ENCODE measurements at places on chromosomes 5 and 9.

DNA sequence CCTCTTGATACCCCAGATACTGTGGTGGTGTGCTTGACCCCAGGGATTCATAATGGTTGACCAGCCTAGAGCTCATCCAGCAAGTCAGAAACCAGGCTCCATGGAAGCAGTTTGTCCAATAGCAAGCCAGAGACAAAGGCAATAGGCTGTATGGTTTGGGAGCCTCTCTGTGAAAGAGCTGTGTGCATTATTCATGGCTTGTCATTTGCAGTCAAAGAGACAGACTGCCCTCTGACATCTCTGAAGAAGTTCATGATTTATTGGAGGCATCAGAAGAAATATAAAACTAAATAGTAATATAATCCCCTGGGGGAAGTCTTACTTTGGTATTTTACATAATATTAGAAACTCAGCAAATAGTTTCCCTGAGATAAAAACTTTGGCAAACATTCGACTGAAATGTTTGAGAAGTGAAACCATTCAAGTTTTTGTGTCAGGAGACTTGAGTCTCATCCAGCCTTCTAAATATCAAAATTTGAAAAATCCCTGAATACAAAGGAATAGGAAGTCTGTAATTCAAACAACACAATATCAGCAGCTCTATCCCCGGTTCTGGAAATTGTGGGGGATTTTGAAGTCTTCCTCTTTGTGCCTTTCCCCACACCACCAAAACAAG, 250.3 kb downstream of the ZSWIM6 start:
- DNase-seq: no peak

DNA sequence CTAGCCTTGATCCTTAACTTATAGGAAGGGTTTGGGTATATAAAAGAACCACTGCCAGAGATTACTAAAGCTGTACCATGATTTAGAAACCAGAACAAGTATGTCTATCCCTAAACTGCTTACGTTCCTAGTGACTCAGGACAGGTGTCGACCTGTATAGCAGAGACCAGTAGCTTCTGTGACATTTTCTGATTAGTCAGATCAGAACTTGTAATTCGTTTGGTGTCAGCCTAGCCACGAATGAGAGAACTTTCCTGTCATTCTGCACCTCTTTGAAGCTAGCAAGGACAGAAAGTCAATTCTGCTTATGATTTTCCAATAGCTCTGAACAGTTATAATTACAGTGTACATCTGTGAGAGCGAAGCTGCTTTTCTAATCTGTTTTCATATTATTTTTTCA, 39.5 kb downstream of the PRKACG start:
- no peak for DNase-seq

DNA sequence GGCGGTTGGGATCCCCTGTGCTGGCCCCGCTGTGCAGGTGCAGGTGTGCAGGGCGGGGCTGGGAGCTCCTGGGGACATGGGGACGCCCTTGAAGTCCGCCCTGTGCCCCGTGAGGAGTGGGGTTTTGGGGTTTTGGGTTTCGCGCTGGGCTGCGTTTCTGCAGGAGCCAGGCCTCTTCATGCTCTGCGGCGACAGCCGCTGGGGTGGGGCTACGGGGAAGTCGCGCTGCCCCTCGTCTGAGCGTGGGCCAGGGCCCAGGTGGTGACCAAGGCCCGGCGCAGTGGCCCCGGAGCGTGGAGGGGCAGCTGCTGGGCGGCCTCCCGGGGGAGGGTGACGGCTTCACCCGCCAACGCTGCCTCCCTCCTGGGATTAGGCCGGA, 47.8 kb upstream of the IRX4 start:
- DNase-seq: no peak

- no peak for DNase-seq
Measured at GRCh38 chr5:135533794-135534193, 2.0 kb downstream of the NEUROG1 start.

- DNase-seq: peak; percentile 55
Measured at GRCh38 chr9:71796100-71796767, 27.9 kb upstream of the CEMIP2 start.

GRCh38 chr5:157449011-157449723, 10.8 kb upstream of the NIPAL4 start:
- DNase-seq: no peak

- no peak for DNase-seq
Measured at GRCh38 chr5:173869316-173869715, 18.8 kb upstream of the CPEB4 start.

DNA sequence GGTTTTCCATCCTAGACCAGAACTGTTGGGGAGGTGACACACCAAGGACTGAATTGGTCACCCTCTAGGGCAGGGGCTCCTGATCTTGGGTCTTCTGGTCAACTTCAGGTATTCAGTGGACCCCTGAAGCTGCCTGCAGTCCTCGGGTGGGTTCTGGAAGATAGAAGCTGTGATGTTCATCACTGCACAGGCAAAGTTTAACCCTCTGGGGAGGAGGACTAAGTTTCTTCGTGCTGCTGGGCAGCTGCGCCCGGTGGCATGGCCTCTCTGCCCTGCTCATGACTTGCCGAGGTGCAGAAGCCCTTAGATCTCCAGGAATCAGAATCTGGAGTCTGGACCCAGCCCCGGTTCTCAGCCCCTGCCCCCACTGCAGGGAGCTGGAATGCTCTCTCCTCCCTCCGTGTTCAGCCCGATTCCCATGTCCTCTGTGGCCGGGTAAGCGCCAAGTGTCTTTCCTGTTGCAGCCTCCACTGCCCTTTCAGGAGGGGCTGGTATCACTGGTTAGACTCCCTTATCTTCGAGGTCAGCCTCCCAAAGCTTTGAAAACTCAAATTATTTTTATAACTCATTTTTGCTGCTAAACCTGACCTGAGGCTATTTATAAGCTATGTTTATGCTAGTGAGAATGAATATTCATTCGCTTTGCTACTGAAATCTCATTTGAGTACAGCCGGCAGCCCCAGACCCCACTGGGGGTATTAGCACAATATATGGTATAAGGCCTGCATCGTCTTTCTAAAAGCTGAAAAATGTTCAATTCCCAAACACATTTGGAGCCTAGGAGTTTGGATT, 1.7 kb downstream of the LAMC3 start:
- DNase-seq: no peak

- no peak for DNase-seq
Measured at GRCh38 chr5:15564957-15565356, 65.0 kb downstream of the FBXL7 start.

DNA sequence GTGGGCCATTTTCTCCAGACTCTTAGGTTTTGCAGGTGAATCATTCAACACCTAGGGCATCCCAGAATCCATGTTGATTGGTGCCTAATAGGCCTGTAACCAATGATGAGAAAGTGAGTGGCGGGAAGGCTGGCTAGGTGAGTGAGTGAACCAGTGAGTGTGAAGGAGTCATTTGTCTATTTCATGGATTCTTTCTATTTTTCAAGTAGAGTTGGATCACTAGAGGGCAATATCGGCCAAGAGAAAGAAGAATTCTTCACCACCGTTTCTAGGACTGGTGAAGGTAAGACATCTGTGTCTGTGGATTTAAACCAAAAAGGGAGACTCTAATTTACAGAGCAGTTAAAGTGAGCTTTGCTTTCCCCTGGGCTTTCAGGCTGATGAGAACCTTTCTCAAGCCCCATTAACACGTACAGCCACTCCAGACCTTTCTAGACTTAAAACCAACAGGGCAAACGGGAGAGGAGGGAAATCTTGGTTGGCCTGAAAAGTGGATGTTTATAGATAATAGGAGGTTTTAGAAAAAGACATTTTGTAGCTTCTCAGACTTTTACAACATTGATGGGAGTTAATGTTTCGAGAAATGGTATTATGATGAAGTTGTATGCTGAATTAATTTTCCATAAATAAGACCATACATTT, 114.3 kb upstream of the IL12B start:
- no peak for DNase-seq

- DNase-seq: no peak
Measured at GRCh38 chr5:84181093-84181492, 203.6 kb downstream of the EDIL3 start.

- DNase-seq: no peak
Measured at GRCh38 chr9:135962696-135963307, 1.6 kb upstream of the UBAC1 start.

DNA sequence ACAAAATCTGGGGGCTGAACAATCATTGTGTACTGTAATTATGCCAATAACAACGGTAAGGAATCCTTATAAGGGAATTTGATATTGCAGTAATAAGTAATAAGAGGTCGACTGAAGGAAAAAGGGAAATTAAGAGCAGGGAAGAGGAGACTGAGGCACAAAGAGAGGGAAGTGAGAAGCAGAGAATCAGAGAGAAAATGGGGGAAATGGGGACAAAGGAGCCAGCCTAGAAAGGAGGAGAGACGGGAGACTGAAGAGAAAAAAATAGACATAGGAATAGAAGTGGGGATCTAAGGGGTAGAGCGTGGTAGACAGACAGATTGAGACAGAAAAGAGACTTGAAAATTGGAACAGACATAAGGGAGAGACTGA, 518 bp upstream of the ZNF300 start:
- no peak for DNase-seq

DNA sequence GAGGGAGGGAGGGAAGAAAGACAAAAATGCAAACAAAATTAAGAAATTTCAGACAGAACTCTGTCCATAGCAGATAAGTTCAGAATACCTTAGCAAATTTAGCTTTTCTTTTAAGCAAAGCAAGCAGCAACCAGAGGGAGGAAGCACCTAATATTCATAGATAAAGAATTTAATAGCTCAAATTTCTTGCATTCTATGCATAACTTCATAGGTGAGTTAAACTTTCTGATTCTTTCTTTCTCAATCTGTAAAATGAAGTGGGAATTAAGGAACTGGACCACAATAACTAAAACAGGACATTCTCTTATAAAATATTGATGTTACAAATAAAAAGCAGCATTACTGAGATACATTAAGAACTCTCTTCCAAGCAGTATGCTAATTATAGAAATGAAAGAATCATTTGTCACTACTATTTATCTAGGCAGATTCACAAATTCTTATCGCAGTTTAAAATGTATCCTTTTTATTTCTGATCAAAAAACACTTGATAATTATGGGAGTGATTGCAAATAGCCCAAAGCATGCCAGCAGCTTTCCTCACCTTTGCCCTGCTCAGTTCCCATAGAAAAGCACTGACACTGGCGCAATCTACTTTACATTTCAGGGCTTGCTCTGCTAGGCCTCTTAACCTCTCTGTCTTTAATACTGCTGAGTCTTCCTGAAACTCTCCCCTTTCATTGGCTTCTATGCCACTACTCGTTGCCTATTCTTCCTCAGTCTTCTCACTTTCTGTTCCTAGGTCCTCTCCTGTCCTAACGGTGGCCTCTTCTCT, 341.8 kb downstream of the PIK3R1 start:
- DNase-seq: no peak

GRCh38 chr9:75128535-75128934, 40.2 kb downstream of the OSTF1 start:
- no peak for DNase-seq

GRCh38 chr5:10434392-10434791, 7.3 kb upstream of the ROPN1L start:
- no peak for DNase-seq

- no peak for DNase-seq
Measured at GRCh38 chr5:179820127-179820482, 600 bp upstream of the SQSTM1 start.

GRCh38 chr9:114433720-114434255, 46.0 kb upstream of the AKNA start:
- no peak for DNase-seq

DNA sequence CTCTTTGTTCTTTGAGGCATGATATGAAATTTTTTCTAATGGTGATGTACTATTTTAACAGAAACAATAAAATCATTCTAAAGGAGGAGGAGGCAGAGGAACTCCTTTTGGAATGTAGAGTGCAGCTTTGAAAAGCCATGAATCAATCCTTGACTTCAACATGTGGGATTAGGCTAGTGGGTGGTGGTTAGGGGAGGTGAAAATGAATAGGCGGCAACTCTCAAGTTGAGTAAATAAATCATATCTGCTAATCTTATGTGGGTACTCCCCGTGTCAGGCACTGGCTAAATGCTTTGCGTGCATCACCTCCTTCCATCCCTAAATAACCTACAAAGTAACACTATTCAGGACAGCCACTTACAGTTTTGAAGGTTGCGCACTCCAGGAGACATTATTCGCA, 35.1 kb downstream of the FAM81B start:
- no peak for DNase-seq

DNA sequence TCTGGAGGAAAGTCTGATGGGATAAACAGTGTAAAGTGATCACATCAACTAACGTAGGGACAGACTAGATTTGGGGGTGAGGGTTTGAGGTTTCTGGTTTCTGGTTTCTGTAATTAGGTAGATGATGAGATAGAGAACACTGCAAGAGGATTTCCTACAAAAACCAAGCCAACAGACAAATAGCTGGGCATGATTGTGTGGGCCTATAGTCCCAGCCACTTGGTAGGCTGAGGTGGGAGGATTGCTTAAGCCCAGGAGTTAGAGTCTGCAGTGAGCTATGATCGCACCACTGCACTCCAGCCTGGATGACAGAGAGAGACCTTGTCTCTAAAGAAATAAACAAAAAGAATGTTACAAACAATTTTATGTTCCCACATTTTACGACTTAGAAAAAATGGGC, 34.4 kb upstream of the RNU6ATAC start:
- no peak for DNase-seq

GRCh38 chr5:10291692-10292339, 15.9 kb downstream of the CMBL start:
- no peak for DNase-seq

GRCh38 chr5:78805474-78806124, 157.0 kb upstream of the LHFPL2 start:
- DNase-seq: no peak

DNA sequence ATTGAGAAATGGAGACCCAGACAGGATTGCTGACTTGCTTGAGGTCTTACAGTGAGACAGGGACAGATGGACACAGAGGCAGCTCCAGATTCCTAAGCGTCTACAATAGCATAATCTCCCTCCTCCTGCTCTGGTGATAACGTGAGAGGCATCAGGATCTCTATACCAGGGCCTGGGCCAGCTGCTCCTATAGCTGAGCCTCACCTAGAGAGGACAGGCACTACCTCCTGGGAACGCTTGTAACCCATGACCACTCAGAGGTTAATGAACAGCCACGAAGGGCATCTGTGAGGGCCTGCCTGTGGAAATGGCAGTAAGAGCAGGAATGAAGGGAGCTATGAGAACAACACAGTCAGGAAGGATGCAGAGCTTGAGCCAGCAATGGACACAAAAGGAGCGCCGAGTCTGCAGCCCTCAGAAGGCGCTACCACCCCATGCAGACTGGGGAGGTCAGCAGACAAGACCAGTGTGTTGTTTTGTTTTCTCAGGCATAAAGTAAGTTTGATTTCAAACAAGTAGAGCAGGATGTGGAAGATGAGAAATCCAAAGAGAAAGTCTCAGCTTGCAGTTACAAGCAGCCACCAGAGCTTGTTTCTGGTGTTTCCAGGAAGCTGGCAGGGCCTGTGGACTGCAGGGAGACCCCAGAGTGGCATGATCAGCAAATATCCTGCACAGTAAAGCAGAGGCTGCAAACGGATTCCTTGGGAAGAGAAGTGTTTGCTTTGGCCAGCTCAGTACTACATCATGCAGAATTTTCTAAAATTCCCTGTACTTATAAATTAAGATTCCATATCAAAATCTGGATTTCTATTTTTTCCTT, 17.4 kb downstream of the ANKS6 start:
- no peak for DNase-seq

DNA sequence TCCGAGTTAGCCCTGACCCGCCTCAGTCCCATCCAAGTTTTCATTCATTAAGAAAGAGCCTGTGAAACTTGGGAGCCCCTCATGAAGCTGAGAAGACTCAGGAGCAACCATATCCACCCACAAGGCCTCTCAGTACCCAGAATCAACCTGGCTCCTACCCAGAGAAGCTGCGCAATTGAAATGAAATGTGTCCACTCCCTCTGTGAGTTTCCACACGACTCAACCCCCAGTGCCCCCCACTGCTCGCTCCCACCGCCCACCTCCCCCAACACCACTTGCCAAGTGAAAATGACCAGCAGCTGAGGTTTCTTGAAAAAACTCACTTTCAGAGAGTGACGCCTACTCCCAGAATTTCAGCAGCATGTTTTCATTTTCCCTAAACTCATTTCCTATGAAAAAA, 104.6 kb downstream of the CDK5RAP2 start:
- no peak for DNase-seq

All from CD4-positive, alpha-beta T cell treated with Interleukin-4 for 1 hour (primary cell).